ENCODE measurements at places on chromosomes 4 and X. TPM values are rescaled to one million over a fixed set of nuclear protein-coding genes. Genes with fewer than 3 reads are reported as not detected.

Gene DRP2
- 0.29 TPM for total RNA-seq

Gene GYG2
- 5.4 TPM for total RNA-seq

- no peak for DNase-seq
These were observed 763.4 kb downstream of the PCDH18 start for GRCh38 chr4:136768925-136769275.

DNA sequence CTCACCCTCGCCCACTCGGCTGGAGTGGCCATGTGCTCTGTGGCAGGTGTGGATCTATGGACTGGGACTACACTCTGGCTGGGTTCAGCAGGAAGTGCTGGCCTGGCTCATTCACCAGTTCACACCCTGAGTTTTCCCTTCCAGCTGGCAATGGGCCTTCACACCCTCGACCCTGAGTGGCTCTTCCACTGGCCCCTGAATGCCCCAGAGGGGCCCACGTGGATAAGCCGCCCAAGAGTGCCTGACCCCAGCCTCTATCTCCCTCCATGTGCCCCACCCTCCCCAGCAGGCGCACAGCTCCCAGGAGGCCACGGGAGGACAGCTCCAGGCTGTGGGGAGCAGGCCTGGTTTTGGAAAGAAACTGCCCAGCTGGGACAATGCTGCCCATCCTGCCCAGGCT lies 234.1 kb downstream of the AFAP1 start:
- DNase-seq: no peak

GRCh38 chr4:173752610-173753230 lies 222.7 kb upstream of the HAND2 start:
- no peak for DNase-seq

Data from mucosa of gallbladder (tissue), 1 donor.